NCI-H524 treated with DMSO at 0.1 percent for 48 hours (cell line): ENCODE measurements at places on chromosomes 1 and 21.

- no peak for DNase-seq
Measured at GRCh38 chr1:17086751-17087150, 32.5 kb downstream of the PADI2 start.

- DNase-seq: no peak
Measured at GRCh38 chr1:161848676-161849075, 82.6 kb downstream of the ATF6 start.

- DNase-seq: no peak
Measured at GRCh38 chr21:33938381-33938780, 22.8 kb upstream of the ATP5PO start.

DNA sequence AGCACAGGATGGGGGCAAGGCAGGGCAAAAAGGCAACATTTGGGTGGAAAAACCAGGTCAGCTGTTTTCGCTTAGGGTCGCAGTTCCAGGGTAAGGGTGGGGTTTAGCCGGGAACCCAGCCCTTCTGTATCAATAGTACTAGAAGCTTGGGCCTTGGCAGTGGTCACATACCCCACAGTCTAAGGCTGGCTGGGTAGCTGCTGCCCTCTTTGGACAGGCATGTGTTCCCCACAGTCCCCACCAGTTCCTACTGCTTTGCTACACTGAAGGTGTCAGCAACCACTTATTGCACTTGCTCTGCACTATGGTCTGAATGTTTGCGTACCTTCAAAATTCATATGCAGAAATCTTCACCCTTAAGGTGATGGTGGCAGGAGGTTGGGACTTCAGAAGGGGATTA, 349.8 kb downstream of the LTN1 start:
- DNase-seq: no peak
